ENCODE measurements at places on chromosomes 2 and 18.

DNA sequence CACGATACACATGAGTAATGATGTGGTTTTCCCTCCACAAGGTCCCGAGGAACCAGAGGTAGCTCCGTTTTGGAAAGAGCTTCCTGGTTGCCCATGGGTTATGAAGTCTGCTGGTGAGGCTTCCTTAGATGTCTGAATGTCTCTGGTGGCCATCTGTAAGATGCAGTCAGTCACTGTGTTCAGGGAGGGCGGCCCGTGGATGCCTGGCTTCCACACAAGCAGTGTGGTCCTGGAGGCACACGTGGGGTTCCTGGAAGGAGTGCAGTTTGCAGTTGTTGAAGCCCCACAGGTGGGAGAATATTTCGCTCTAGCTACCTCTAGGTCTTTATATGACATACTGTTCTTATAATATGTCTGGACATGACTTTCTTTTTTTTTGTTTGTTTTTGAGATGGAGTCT is 209.0 kb downstream of the FAM210A start:
- DNase-seq: no peak

DNA sequence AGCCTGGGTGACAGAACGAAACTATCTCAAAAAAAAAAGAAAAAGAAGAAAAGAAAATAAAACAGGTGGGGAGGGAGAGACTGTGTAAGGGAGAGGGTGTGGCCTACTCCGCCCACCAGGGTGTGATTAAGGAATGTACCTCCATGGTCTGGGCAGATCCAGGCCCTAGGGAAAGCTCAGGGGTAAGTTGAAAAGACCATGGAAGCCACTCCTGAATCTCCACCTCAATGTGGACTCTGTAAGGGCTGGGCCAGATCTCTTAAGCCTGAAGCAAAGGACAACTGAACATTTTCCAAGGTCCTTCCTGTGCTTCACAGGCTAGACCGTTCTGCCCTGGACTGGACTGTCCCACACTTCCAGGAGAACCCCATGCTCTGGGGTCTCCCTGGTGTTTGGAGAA is 9.7 kb upstream of the ATG16L1 start:
- DNase-seq: peak; percentile 23

GRCh38 chr2:52572469-52572894 is 1195.1 kb upstream of the CHAC2 start:
- no peak for DNase-seq

- DNase-seq: no peak
Observed at GRCh38 chr2:12284487-12284886, 432.2 kb upstream of the TRIB2 start.

DNA sequence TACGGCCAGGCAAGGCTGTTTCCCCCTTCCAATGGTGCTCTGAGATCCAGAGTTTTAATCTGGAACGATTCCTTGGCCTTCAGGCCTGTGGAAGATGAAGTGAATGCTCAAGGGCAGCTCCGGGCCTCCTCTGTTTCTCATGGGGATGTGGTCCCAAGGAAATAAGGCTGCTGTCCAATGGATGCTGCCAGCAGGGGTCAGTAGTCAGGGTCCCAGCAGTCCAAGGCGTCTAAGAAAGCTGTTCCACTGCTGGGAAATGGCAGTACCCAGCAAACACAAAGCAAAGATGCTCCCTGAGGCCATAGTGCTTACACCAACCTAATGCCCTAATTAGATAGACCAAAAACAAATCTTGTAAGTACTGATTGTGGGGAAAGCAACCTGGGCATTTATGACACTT is 12.5 kb downstream of the NMS start:
- peak; percentile 63 for DNase-seq

Data from iPS-NIHi11 (cell line).